NCI-H1105 treated with DMSO at 0.1 percent for 48 hours (cell line): ENCODE measurements at places on chromosomes 5 and 9.

DNA sequence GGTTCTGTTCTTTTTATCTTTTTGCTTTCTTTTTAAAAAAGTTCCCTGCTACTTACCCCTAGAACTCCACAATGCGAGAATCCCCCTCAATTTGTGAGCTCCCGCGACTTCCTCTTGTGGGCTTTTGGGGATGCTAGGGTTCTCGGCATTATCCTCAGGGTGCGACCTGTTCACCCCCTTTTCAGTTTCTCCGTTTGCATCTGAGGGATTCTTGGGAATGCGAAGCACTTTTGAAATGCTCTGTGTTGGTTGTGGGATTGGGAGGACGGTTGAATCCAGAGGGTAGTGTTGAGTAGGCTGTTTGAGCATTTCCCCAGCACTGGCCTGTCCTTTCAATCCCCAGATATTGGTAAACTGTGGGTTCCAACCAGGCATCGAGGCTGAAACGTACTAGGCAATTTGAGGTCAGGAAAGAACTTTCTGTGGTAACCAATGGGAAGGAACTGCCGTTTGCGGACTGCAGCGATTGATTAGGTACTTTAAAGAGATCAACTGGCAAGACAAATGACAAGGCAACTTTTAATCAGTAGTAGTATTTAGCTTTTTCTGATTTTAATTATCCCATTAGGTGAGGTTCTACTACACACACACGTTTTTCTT is 415 bp downstream of the XRCC4 start:
- DNase-seq = no peak

DNA sequence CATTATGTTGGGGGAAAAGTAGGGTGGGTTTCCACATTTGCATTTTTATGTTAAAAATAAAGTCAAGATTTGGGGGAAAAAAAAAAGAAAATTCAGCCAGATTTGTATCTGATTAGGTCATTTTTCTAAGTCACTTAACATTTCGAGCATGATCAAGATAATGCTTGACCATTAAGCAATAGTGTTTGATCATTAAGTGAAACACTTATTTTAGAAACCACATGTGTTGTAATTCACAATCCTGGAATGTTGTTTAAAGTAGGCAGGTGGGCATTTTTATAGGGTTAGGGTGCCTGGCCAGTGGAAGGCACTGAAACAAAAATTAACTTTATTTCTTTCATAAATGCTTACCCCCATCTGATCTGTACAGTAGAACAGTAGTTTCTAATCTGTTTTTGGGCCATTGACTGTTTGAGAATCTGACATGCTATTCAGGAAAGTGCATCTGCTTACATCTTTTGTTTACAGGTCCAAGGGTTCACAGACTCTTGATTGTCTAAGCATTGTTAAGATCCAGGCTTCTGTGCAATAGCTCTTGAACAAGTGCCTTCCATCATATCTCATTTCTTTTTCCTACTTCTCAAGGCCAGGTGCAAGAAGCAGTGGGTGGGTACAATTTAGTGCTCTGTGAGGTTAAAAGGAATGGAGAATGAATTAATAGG is 9.1 kb downstream of the ZCCHC9 start:
- no peak for DNase-seq

GRCh38 chr9:109063760-109064159 is 50.5 kb upstream of the CTNNAL1 start:
- no peak for DNase-seq

GRCh38 chr5:140111011-140111858 is 2.7 kb upstream of the PURA start:
- DNase-seq = no peak

- no peak for DNase-seq
Observed at GRCh38 chr9:99399474-99399873, 177.4 kb downstream of the SEC61B start.

GRCh38 chr9:78406146-78406545 is 109.2 kb downstream of the PSAT1 start:
- no peak for DNase-seq

- DNase-seq = no peak
Observed at GRCh38 chr5:129853588-129853987, 50.7 kb upstream of the CHSY3 start.

GRCh38 chr5:174553556-174553955 is 170.8 kb upstream of the MSX2 start:
- no peak for DNase-seq

- DNase-seq = no peak
Observed at GRCh38 chr5:20609126-20609525, 621.1 kb upstream of the CDH18 start.

DNA sequence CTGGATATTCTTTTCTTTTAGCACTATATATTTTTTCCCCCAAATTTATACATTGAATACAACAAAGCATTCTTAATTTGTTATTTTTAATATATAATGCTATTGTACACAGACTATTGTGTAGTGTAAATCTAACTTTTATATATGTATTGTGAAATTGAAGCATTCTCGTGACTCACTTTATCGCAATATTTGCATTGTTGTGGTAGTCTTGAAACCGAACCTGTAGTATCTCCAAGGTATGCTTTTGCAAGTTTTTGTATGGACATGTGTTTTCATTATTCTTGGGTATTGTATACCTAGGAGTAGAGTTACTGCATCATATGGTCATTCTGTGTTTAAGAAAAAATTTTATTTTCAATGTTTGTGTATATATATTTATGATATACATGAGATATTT is 49.6 kb downstream of the NSD1 start:
- DNase-seq = no peak

DNA sequence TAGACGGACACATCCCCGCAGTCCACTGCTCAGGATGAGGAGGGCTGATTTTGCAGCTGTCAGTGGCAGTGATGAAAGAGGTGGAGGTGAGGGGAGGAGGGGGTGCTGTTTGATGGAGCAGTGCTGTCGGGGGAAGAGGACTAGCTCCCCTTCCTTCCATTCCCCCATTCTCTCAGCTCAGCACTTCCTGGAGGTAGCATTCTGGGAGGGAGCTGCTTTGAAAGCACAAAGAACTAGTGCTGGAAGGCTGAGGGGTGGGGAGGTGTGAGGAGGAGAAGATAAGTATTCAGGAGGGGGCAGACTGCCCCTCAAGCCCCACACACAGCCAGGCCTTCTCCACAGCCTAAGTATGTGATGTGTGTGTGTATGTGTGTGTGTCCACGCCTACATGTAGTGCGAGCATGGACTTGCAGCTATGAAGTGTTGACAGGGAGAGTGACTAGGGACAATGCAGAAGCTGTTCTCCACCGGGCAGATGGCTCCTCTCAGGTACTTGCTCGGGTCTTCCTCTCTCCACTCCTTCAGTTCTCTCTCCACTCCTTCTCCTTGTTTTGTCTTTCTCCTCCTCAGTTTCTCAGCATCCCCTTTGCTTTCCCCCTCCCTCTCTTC is 65.5 kb upstream of the HSPA9 start:
- DNase-seq = no peak

DNA sequence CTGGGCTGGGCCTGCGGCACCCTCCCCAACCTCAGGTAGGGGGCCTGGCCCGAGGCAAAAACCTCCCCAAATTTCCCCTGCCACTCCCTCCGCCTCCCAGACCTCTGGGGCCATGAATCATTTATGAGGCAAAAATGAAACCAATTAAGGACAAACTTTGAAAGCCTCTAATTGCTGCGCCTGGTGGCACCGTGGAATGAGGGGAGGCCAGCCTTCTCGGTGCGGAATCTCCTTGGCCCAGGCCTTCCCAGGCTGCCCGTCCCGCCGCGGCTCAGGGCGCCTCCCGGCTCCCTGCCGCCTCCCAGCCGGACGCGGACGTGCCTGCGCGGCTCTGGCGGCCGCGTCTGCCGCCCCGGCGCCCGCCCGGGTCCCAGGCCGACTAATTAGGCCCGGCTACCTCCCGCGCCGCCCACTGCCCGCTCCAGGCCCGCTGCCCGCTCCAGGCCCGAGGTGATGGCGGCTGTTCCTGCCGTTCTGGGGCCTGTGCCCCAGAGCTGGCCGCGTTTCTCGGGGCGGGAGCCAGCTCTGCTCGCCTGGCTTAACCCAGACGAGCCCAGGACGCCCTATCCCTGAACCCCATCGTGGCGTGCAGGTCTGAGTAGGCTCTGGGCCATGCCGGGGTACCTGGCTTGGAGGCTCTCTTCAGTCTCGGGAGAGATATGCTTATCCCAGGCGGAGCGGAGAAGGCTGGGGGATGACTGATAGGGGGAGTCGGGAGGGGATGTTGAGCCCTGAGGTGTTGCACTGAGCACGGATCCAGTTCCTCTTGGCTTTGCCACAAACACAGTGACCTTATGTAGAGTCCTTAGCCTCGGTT is 20.1 kb downstream of the CXXC5 start:
- no peak for DNase-seq

GRCh38 chr5:32098890-32099310 is 75.2 kb downstream of the GOLPH3 start:
- DNase-seq = no peak
